ENCODE measurements at places on chromosomes 5 and 9.

GRCh38 chr9:114037249-114037648 is 40.9 kb downstream of the AMBP start:
- H3K4me3 ChIP-seq, result no peak overlapping the region
- no peaks in the 10 kb centered on the region for H3K27me3 ChIP-seq
- no peaks in the 10 kb centered on the region for H3K4me1 ChIP-seq

DNA sequence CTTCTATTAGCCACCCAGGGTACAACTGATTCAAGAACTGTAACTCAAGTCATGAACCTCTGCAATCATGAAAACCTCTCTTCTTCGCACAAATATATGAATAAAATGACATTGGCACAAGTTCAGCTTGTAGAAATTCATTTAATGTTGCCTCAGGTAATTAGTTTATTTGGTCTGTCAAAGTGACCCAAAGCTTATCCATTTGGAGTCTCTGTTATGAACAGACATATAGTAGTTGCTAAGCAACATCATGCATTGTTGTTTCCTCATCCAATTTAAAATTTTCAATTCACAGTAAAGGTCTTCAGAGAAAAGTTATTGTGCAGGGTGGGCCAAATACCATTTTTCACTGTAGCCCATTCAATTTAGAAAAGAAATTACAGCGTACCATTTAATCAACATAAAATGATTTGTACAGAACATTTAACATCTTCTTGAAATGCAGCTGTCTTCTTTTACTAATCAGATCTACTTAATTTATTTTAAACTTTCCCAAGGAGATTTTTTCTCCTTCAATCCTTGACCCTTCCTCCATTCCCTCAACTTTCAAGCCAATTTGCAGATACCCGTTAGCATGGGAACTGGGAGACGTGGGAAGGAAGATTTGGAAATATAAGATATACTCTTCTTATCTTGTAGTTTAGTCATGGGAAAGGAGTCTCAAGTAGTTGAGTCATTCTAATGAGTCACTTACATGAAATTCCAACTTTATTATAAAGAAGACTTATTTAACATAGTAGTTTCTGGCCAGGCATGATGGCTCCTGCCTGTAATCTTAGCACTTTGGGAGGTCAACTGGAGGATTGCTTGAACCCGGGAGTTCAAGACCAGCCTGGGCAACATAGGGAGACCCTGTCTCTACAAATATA is 231.3 kb downstream of the ATPSCKMT start:
- H3K36me3 ChIP-seq, result no peaks in the 10 kb centered on the region
- no peak overlapping the region for H3K27ac ChIP-seq
- no peak for DNase-seq
- H3K27me3 ChIP-seq, result no peaks in the 10 kb centered on the region
- H3K4me1 ChIP-seq, result no peaks in the 10 kb centered on the region

GRCh38 chr9:88177371-88177770 is 39.1 kb upstream of the SPATA31C2 start:
- no peak for DNase-seq
- no peak overlapping the region for H3K4me3 ChIP-seq
- no peak overlapping the region for H3K27ac ChIP-seq
- no peaks in the 10 kb centered on the region for H3K36me3 ChIP-seq
- peaks cover 15% of the 10 kb centered on the region for H3K4me1 ChIP-seq

- DNase-seq, result no peak
- H3K4me1 ChIP-seq, result no peaks in the 10 kb centered on the region
- H3K36me3 ChIP-seq, result no peaks in the 10 kb centered on the region
- H3K27ac ChIP-seq, result no peak overlapping the region
- H3K4me3 ChIP-seq, result no peak overlapping the region
- H3K27me3 ChIP-seq, result no peaks in the 10 kb centered on the region
These were observed 69.6 kb downstream of the NR2F1-AS1 start for GRCh38 chr5:93511445-93511844.

DNA sequence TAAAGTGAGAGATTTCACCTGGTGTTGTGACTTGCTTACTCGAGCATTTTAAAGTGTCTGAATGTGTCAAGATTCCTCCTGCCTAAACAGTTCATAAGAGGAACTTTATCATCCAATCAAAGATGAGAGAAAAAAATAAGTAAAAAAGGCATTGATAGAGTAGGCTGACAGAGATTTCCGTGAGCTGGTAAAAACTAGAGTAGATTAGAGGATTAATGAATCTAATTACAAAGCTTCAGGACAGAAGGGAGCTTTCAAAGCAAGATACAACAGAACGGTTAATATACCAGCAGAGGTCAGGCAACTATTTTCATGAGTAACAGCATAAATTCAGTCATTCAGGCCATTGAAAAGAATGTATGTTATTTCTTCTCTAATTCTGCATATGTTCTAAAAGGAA is 91.5 kb downstream of the ADAMTS6 start:
- no peak for DNase-seq
- H3K27me3 ChIP-seq, result no peaks in the 10 kb centered on the region
- H3K4me1 ChIP-seq, result no peaks in the 10 kb centered on the region

DNA sequence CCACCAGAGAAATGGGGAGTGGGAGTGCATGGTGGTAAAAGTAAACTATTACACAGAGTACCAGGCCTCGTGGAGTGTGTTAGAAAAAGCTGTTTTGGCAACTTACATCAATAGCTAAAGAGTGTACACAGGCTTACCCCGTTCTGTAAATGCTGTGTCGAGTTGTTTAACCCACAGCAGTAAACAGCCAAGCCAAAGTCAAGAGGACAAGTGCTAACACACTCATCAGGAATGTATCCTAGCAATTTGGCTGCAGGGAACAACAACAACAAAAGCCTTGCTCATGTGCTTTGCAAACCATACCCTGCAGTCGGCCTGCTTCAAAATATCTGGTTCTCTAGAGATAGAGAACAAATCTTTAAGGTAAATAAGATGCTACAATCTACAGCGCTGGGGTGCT is 15.9 kb downstream of the DAP start:
- H3K4me1 ChIP-seq, result peaks cover 4% of the 10 kb centered on the region
- no peaks in the 10 kb centered on the region for H3K27me3 ChIP-seq
- peaks cover 56% of the 10 kb centered on the region for H3K36me3 ChIP-seq
- H3K27ac ChIP-seq, result no peak overlapping the region
- H3K4me3 ChIP-seq, result no peak overlapping the region

DNA sequence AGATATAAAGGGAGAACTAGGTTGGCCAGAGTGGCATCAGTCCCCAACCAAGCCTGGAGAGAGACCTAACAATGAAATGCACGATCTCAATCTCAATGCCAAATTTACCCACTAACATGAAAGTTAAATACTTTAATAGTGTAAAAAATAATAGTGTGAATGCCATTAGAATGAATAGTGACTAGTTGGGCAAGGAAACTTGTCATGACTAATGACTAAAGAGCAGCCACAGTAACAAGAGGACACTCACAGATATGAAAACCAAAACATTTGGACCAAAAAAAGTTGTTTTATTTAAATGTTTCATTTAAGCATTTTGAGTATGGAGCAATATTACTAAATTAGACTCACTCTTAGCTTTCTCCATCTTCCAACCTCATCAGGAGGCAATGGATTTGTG is 1853.8 kb downstream of the EFNA5 start:
- no peak for DNase-seq
- H3K27me3 ChIP-seq, result no peaks in the 10 kb centered on the region
- H3K4me1 ChIP-seq, result no peaks in the 10 kb centered on the region
- H3K27ac ChIP-seq, result no peak overlapping the region
- H3K36me3 ChIP-seq, result no peaks in the 10 kb centered on the region

DNA sequence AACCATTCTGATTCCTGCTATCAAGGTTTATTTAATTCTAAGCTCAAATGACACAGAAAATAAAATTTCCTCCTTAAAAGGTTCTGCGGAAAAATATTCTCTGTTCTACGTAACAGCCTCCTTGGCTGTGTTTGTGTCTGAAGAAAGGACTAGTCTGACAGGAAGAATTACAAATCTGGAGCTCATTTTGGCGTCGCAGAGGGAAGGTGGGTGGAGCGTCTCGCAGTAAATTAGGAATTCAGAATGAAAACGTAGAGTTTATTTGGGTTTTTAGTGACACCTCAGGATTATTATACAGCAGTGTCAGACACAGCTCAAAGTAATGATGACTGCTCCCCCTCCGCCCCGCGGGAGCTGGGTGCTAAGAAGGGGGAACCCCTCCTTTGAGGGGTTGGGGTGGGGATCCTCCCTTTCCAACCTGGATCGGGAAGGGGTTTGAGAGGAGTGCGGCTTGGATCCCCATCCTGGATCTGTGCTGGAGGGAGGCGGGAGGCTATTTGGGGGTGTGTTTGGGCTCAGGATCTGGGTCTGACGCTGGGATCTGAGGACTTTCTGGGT is 933 bp upstream of the TGFBR1 start:
- H3K27ac ChIP-seq, result peak overlapping the region; percentile 88
- no peaks in the 10 kb centered on the region for H3K27me3 ChIP-seq
- H3K4me1 ChIP-seq, result peaks cover 50% of the 10 kb centered on the region
- no peak for DNase-seq
- peaks cover 2% of the 10 kb centered on the region for H3K36me3 ChIP-seq

GRCh38 chr5:90518661-90519060 is 10.7 kb downstream of the LYSMD3 start:
- peaks cover 7% of the 10 kb centered on the region for H3K4me1 ChIP-seq
- H3K4me3 ChIP-seq, result no peak overlapping the region
- H3K27me3 ChIP-seq, result no peaks in the 10 kb centered on the region
- H3K27ac ChIP-seq, result no peak overlapping the region

DNA sequence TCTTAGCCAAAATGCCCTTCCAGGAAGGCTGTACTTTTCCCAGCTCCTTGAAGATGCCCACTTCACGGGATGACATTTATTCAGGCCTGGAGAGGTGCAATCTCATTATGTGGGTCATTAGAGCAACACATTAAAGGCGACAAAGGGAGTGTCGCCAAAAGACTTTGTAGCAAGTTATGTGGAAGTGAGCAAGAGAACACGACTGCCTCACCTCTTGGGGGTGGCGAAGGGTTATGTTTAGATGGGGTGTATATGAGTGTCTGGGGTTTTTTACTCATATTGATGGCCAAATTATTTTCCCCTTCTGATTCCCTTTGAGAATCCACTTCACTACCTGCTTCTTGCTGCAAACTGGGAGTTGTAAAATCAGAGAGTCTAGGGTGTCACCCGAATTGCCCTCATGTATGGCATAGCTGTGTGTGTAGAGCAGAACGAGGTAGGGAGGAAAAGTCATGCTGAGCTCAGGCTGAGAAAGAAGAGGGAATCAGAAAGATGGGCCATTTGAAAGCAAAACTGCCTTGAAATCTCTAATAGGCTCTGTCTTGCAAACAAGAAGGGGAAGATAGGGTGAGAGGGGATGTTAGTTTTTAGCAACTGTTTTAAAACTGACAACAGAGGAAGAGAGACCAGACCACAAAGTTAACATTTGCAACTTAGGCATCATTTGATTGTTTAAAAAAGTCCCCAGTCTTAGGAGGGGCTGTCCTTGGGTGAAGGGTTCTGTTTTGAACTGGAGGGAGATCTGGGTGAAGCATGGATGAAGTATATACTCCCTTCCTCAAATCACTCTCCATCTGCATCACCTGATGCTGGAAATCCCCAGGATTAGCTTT is 97.1 kb upstream of the IL12B start:
- peaks cover 4% of the 10 kb centered on the region for H3K27me3 ChIP-seq
- peaks cover 32% of the 10 kb centered on the region for H3K4me1 ChIP-seq
- no peak for DNase-seq
- no peak overlapping the region for H3K27ac ChIP-seq
- H3K36me3 ChIP-seq, result no peaks in the 10 kb centered on the region

- no peak overlapping the region for H3K4me3 ChIP-seq
- peaks cover 9% of the 10 kb centered on the region for H3K27me3 ChIP-seq
- DNase-seq, result no peak
- no peaks in the 10 kb centered on the region for H3K36me3 ChIP-seq
- H3K27ac ChIP-seq, result no peak overlapping the region
These were observed 234.6 kb downstream of the SPOCK1 start for GRCh38 chr5:137264573-137264972.

GRCh38 chr9:68957479-68957878 is 56.4 kb downstream of the PRKACG start:
- no peak for DNase-seq
- peaks cover 7% of the 10 kb centered on the region for H3K27me3 ChIP-seq
- H3K4me1 ChIP-seq, result peaks cover 24% of the 10 kb centered on the region
- no peak overlapping the region for H3K4me3 ChIP-seq

GRCh38 chr5:96197347-96197746 is 235.7 kb upstream of the ELL2 start:
- H3K27ac ChIP-seq, result no peak overlapping the region
- no peaks in the 10 kb centered on the region for H3K36me3 ChIP-seq
- no peak for DNase-seq
- no peak overlapping the region for H3K4me3 ChIP-seq
- no peaks in the 10 kb centered on the region for H3K4me1 ChIP-seq
- peaks cover 11% of the 10 kb centered on the region for H3K27me3 ChIP-seq

DNA sequence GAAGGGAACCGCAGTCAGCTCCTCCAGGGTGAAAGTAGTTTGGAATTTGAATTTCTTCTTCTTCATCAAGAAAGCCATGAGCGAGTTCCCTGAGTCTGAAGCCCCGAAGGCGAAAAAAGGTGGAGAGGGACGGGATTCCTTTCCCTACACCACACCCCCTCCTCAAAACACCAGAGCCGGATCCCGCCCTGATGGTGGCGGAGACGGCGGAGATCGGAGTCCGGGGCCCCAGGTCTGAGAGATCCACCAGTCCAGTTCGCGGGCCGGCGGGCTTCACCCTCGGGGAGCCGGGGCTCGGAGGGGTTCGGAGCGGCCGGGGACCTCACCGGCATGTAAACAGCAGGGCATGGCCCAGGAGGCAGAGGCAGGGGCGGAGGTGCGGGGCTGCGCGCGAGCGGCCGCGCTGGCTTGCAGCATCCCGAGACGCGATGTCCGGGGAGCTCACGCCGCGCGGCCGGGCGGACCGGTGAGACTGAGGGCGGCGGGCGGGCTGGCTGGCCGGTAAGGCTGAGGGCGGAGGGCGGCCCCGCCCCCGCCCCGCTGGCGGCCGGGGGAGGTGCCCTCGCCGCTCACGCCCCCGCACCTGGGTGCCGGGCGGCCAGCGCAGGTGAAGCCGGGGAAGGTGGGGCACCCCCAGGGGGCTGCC is 606 bp downstream of the EEIG1 start:
- H3K36me3 ChIP-seq, result no peaks in the 10 kb centered on the region
- peak overlapping the region; percentile 72 for H3K27ac ChIP-seq
- peak overlapping the region; percentile 91 for H3K4me3 ChIP-seq
- peaks cover 70% of the 10 kb centered on the region for H3K4me1 ChIP-seq
- DNase-seq, result peak; percentile 58

- H3K36me3 ChIP-seq, result no peaks in the 10 kb centered on the region
- no peak overlapping the region for H3K4me3 ChIP-seq
- no peaks in the 10 kb centered on the region for H3K4me1 ChIP-seq
- DNase-seq, result no peak
- peaks cover 13% of the 10 kb centered on the region for H3K27me3 ChIP-seq
- H3K27ac ChIP-seq, result no peak overlapping the region
These were observed 433.5 kb downstream of the DMAC1 start for GRCh38 chr9:7366121-7366520.

DNA sequence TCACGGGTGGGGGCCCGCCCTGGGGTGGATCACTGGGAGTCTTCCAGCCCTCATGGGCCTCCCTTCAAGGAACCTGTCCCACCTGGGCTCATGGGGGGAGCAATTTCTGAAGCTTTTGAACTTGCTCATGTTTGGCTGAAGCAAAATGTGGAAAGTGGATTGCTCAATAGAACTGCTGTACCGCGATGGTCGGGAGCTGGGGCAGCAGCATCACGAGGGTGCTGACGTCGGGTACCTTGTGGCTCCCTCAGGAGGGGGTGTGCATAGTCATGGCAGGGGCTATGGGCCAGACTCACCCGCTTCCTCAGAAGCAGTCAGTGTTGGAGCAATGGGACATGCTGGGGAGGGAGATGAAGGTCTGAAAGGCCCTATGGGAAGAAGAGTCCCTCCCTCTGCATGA is 57.9 kb downstream of the PRRT1B start:
- H3K27me3 ChIP-seq, result no peaks in the 10 kb centered on the region
- DNase-seq, result no peak
- no peak overlapping the region for H3K27ac ChIP-seq
- H3K4me1 ChIP-seq, result no peaks in the 10 kb centered on the region
- no peak overlapping the region for H3K4me3 ChIP-seq
- peaks cover 22% of the 10 kb centered on the region for H3K36me3 ChIP-seq

Measured in activated naive CD8-positive, alpha-beta T cell treated with anti-CD3 and anti-CD28 coated beads, Interleukin-2, amount 50 U/mL, for 24 hours (primary cell).